Esophagus squamous epithelium (tissue), 5 donors: ENCODE measurements at places on chromosomes 2 and 18.

DNA sequence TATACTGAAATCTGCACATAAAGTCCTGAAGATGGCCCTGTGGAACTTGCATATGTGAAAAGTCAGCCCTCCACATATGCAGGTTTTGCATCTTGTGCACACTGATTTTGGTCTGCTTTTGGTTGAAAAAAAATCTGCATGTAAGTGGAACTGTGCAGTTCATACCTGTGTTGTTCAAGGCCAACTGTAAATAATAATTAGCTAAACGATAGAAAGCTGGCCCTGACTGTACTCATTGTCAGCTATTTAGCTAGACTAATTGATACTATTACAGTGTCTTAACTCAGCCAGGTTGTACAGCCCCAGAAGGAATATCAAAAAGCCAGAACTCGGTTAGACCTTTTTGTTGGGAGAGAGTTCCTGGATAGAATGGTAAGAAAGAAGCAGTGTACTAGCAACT is 54.5 kb downstream of the EHBP1 start:
- no peak for DNase-seq

DNA sequence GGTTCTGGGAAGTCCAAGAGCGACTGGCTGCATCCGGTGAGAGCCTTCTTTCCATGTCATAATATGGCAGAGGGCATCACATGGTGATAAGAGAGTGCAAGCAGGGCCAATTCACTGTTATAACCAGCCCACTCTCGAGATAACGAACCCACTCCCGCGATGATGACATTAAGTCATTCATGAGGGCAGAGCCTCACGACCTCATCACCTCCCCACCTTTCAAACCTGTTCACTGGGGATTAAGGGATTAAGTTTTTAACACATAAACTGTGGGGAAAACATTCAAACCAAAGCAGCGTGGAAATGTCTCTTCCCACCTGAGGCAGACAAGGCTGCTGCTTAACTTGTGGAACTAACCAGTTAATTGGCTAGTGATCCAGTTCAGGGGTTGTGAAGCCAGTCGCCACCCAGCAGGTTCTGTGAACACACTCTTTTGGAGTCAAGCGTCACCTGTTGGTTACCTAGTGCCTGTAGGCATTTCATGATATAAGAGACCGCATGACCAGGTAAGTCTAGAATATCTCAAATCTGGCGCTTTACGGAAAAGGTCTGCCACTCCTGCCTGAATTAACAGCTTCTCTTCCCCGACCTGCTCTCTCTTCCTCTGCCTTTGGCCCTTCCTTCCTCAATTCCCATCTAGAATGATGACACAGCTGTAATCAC is 54.3 kb downstream of the EDAR start:
- no peak for DNase-seq

- DNase-seq = no peak
These were observed 30.3 kb upstream of the GPC1 start for GRCh38 chr2:240405133-240405532.

DNA sequence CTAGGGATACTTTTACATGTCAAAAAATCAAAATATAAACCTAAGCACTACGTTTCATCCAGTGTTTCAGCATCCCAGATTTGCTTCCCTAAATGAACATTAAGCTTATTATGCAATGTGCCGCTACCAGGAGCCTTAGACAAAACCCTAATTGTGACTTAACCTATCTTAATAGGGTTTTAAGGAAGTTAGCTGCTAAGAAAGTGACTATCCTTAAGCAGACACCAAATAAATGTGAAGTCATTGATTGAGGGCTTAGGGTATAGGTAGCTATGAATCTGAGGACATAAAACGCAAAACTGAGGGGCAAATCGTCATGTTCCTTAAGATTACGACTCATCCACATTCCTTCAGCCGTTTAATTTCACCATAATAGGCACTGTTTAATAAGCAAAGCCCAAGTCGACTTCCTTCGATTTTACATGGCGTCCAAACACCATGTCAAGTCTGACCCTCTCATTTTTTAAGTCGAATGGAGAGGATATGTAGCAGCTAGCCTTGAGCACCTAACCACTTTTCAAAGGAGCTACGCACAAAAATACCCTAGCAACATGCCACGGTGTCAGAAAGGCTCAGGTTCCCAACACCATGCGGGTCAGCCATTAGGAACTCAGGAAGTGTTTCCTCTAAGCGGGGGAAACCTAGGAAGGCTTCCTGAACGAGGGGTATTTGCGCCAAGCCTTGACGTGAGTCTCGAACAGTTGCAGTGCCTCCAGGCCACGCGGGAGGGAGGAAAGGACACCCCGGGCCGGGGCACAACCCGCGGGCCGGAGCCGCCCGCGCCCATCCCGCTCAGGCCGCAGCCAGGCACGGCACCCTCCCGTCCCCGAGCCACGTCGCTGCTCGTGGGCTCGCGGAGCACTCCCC is 1.0 kb downstream of the HDLBP start:
- DNase-seq = no peak

DNA sequence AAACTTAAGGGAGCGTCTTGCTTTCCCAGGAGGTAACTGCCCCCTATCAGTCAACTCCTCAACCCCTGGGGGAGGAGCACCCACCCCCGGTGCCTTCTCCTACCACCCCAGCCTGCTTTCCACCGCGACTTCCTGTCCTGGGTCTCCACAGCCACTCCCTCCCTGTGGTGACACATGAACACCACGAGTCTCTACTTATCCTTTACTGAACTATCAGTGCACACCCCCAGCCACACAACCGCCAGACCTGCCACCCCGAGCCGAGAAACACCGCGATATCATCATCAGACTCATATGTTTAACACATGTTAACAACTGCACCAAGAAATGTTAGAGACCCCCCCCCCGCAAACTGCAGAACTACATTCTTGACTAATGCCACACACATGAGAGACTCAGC is 43.3 kb downstream of the LONRF2 start:
- DNase-seq = no peak

GRCh38 chr2:328761-329160 is 40.9 kb upstream of the ALKAL2 start:
- DNase-seq = no peak

- DNase-seq = no peak
These were observed 310.8 kb downstream of the TGIF1 start for GRCh38 chr18:3760741-3761140.

- DNase-seq = no peak
These were observed 9.2 kb downstream of the LGALSL start for GRCh38 chr2:64462940-64463700.

- no peak for DNase-seq
These were observed 11.2 kb upstream of the GYPC start for GRCh38 chr2:126644630-126645191.

DNA sequence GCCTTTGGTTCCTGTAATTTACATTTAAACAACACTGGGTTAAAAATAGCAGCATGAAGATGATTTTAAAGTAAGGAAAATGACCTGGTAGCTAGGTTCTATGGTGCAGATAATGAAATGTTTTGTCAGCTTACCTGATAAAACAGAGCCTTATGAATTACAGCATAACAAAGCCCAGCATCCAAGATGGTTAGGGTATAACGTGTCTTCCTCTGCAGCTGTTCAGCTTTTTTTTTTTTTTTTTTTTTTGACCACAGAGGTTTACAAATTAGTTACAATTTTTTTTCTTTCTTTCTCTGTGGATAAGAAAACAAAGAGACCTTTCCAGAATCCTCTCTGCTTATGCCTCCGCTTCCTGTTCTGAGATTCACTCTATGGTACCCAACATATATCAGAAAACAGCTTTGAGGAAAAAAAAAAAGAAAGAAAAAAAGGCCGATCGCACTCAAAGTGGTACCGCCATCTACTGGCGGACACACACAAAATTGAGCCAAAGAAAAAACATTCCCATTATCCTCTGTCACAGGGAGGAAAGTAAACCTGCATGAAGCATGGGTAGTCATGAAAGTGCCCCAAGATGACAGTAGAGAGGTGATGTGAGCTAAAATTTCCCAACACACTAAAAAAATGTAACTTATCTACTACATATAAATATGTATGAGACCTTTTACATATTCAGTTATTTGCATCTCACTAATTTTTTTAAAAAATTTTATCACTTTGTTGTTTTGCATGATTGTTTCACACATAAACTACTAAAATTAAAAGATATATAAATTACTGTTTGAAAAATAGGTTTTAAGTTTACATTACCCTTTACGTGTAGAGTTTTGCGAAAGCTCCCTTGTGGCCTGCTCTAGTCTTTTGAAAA is at the start of gene SCN3A:
SCN3A (minus strand) TSS at position 362 of the 871 bp plus-strand sequence. CDS start 27,656 bp downstream, outside the sequence.
- no peak for DNase-seq

DNA sequence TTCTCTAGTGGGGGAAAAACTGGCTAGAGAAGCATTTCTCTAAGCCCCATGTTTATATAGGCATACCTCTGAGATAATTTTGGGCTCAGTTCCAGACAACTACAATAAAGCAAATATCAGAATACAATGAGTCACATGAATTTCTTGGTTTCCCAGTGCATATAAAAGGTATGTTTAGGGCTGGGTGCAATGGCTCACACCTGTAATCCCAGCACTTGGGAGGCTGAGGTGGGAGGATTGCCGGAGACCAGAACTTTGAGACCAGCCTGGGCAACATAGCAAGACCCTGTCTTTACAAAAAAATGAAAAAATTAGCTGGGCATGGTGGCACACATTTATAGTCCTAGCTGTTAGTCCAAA is 22.2 kb downstream of the TSN start:
- no peak for DNase-seq

DNA sequence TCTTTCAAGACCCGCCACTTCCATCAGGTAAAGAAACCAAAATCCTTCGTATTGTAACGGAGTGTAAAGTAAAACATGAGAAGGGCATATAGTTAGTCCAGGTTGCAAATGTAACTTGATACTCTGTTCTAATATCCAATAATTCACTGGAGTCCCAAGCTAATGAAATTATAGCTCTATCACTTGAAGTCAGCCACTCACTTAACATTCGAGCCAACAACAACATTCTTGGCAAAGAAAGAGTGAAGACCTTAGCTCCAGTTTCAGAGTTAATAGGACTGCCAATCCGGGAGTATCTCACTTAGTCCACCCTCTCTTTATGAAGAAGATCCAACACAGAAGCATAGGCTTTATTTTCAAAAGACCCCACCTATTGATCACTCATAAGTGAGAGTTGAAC is 298.0 kb upstream of the SOX11 start:
- no peak for DNase-seq

GRCh38 chr2:9639000-9639602 is 8.3 kb upstream of the YWHAQ start:
- DNase-seq = no peak

GRCh38 chr18:49650426-49650891 is 88.6 kb downstream of the LIPG start:
- no peak for DNase-seq

- no peak for DNase-seq
These were observed 102.4 kb upstream of the EPAS1 start for GRCh38 chr2:46194856-46195255.

DNA sequence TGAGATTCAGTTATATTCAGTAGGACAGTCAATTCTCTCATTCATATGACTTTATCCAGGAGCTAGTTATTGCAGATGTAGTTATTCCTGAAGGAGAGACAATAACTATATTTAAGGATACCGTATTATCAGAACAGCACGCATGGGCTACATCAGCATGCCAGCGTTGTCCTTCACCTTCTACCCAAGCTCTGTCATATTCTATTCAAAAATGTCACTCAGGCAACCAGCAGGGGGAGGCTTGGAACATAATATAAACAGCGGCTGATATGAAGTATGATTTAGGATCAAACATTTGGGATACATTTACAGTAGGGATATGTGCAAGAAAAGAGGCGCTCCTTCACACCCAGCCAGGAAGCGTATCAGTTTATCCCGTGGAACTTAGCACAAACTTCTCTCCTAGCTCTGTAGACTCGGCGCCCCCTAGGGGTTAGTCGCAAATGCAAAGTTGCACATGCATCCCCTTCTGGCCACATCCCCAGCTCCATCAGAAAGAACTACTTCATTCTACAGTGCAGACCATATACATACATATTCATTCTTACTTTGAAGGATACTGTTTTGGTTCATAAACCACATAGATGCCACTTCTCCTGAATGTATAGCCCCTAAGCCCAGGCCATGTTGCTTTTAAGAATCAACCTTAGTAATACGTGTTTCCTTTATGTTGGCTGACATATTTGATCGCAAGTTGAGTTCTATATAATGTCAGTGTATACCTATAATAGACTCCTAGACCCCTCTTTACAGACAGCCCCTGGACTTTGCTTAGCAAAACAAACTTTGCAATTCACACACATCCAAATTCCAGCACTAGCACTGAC is 759.4 kb downstream of the ADCYAP1 start:
- DNase-seq = no peak

DNA sequence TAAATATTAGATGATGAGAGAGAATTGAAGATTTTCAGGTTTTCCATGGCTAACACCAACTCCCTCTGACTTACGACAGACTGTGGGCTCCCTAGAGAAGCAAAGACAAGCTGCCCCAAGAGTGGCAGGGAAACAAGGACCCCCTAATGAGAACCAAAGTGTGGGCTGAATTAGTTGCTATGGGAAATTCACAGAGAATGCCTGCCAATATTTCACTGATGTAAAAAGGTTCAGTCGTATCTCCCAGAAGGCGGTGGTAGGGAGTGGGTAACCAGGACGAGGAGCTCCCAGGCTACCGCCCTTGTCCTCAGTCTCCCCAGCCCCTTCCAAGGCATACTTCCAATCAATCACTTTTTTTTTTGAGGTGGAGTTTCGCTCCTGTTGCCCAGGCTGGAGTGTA is 113.6 kb downstream of the LAMA1 start:
- no peak for DNase-seq
